ENCODE measurements at places on chromosomes 6 and 20.

GRCh38 chr6:56838965-56839364, 115.9 kb upstream of the BEND6 start:
- H3K27me3 ChIP-seq = peaks cover 7% of the 10 kb centered on the region
- H3K36me3 ChIP-seq = no peaks in the 10 kb centered on the region
- no peak for DNase-seq

- no peak for DNase-seq
- H3K36me3 ChIP-seq = peaks cover 16% of the 10 kb centered on the region
- peaks cover 54% of the 10 kb centered on the region for H3K4me1 ChIP-seq
- H3K27me3 ChIP-seq = no peaks in the 10 kb centered on the region
- no peak overlapping the region for H3K4me3 ChIP-seq
Measured at GRCh38 chr20:58658760-58659159, 7.7 kb downstream of the STX16 start.

DNA sequence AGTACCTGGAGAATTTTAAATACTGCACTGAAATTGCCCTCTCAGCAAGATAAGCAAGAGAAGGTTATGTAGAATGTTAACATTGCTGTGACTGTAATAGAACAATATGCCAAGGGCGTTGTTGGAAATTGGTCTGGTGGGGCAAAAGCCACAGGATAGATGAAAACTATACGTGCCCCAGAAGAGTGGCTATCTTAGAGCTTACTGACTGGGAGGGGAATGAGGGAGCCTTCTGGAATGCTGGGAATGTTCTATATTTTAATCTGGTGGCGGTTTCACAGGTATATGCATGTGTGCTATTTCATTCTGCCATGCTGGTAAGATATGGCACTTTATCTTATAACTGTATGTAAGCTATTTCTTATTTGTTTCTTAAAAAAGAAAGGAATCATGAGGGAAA, 35.2 kb upstream of the YWHAB start:
- no peak overlapping the region for H3K4me3 ChIP-seq
- no peak for DNase-seq
- peaks cover 2% of the 10 kb centered on the region for H3K27me3 ChIP-seq
- H3K27ac ChIP-seq = no peak overlapping the region
- H3K4me1 ChIP-seq = no peaks in the 10 kb centered on the region
- no peaks in the 10 kb centered on the region for H3K36me3 ChIP-seq

DNA sequence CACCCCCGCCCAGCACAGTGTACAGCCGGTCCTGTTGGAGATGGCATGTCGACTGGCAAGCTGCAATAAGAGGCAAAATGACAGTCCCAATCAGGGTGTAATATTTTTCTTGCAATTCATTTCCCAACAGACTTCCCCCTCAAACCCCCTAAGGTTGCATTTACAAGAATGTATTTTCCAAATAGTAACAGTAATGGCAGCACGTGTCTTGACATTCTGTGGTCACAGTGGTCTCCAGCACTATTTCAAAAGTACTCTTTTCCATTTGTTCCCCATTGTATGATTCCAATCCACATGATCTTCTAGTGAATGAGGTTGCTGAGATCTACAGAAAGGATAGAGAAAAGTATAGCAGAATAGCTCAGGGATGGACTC, 97.8 kb upstream of the CARMIL1 start:
- DNase-seq = no peak
- H3K36me3 ChIP-seq = no peaks in the 10 kb centered on the region
- no peaks in the 10 kb centered on the region for H3K27me3 ChIP-seq
- no peaks in the 10 kb centered on the region for H3K4me1 ChIP-seq

DNA sequence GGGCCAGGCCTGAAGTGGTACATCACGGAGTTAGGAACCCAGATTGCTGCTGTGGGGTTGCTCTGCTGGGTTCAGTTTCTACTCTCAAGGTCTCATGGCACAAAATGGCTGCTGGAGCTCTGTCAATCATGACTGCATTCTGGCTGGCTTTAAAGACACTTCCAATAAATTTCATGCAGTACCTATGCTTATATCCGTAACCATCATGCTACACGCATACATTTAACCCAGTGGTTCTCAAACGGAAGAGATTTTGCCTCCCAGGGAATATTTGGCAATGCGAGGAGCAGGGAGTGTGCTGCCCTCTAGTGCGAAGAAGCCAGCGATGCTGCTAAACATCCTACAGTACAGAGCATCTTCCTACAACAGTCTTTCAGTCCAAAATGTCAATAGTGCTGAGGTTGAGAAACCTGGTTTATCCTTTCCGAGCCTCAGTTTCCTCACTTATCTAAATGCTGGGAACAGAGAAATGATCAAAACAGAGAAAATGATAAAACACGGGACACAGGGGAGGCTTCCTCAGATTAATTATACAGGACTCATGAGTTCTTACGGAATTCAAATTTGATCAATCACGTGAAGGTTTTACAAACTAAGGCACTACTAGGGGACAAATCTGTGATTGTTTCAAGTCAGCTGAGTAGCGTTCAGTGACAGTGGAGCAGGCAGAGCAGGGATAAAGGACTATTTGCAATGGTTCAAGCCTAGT, 9.6 kb upstream of the SLC2A10 start:
- no peaks in the 10 kb centered on the region for H3K36me3 ChIP-seq
- H3K4me1 ChIP-seq = no peaks in the 10 kb centered on the region
- H3K27ac ChIP-seq = no peak overlapping the region
- DNase-seq = no peak
- H3K4me3 ChIP-seq = no peak overlapping the region
- peaks cover 15% of the 10 kb centered on the region for H3K27me3 ChIP-seq

DNA sequence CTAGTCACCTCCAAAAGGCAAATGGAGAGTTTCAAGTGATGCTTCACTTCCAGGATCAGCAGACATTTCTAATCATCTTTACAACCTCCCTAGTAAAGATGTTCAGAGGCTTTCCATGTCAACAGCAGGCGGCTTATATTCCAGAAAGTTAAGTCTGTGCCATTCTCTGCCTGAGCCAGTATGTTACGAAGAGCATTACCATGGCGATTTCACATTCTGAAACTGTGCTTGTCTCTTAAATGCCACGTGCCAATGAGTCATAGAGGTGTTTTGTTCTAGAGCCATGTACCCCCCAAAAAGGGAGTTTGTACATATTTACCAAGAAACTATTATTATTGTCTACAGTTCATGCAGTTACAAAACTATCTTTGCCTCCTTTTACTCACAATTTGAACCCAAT, 319.5 kb downstream of the FOXA2 start:
- H3K36me3 ChIP-seq = no peaks in the 10 kb centered on the region
- H3K4me1 ChIP-seq = no peaks in the 10 kb centered on the region
- no peak overlapping the region for H3K27ac ChIP-seq
- H3K4me3 ChIP-seq = no peak overlapping the region

GRCh38 chr6:145023116-145023726, 712.1 kb downstream of the EPM2A start:
- H3K4me1 ChIP-seq = no peaks in the 10 kb centered on the region
- DNase-seq = no peak
- no peaks in the 10 kb centered on the region for H3K27me3 ChIP-seq

GRCh38 chr6:36852481-36853147, 13.4 kb upstream of the CPNE5 start:
- no peak overlapping the region for H3K27ac ChIP-seq
- H3K4me3 ChIP-seq = no peak overlapping the region
- peaks cover 44% of the 10 kb centered on the region for H3K36me3 ChIP-seq
- DNase-seq = no peak
- peaks cover 5% of the 10 kb centered on the region for H3K4me1 ChIP-seq

Measured in CD4-positive, alpha-beta T cell (primary cell).